Activated T-helper 17 cell treated with anti-CD3 and anti-CD28 coated beads, Interleukin-2, amount 50 U/mL, for 72 hours (primary cell): ENCODE measurements at places on chromosomes 2 and 18. TPM values are rescaled to one million over a fixed set of nuclear protein-coding genes. Genes with fewer than 3 reads are reported as not detected.
A peak's percentile ranks its signal among the peaks of the same experiment; 100 is the strongest.

Gene UNC80
- total RNA-seq: not detected

GRCh38 chr18:75574187-75574586, 146.7 kb upstream of the SMIM21 start:
- no peak for ATAC-seq

Gene SLC4A3
- total RNA-seq: not detected

DNA sequence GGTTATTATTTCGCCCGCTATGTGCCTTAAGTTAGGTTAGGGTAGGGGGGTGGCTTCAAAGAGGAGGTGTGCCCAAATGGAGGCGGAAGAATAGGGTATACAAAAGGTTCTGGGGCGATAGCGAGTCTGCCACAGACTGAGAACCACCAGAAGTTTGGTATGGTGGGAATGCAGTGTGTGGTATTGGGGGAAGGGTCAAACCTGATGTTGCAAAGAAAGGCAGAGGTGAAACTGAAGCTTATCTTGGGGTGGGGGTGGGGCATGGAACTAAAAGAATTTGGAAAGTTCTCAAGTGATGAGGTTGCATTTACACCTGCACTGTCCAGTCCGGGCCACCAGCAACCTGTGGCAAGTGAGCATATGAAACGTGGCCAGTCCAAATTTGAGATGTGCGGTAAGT, 11.8 kb upstream of the CCBE1 start:
- no peak for ATAC-seq

DNA sequence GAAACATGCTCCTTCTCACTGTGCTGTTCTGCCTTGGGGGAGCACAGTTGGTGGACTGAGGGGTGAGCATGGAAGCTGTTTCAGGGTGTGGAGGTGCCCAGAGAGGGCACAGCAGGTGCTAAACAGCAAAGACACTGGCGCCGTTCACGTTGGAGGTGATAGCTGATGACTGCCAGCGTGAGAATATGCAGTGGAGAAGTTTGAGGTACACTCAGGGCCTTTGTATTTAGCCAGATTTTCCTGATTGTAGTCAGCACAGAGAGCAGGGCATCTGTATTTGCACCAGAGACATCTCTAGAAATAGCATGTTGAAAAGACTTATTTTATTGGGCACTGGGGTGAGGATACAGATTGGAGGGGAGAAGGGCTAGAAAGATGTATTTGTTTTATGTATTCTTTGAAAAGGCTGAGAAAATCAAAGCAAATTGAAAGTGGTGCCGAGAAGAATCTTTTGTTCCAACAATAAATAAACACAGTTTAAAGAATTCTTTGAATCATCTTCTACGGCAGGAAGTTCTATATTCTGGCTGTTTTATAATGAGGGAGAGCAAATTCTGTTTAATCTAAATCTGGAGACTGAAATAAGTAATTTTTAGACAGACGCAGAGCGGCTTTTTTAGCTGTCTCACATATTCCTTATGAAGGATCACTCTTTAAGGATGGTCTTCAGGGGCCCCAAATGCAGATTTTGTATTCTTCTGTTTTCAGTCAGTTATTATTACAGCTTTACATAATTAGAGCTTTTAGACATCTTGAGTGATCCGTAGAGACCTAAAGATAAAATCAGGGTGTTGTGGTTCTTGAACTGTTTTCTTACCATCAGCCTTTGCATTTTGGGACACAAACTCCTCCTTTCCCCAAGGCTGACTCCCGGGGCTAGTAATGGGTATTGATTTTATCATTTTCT, 7.1 kb downstream of the ZNF532 start:
- no peak for ATAC-seq

DNA sequence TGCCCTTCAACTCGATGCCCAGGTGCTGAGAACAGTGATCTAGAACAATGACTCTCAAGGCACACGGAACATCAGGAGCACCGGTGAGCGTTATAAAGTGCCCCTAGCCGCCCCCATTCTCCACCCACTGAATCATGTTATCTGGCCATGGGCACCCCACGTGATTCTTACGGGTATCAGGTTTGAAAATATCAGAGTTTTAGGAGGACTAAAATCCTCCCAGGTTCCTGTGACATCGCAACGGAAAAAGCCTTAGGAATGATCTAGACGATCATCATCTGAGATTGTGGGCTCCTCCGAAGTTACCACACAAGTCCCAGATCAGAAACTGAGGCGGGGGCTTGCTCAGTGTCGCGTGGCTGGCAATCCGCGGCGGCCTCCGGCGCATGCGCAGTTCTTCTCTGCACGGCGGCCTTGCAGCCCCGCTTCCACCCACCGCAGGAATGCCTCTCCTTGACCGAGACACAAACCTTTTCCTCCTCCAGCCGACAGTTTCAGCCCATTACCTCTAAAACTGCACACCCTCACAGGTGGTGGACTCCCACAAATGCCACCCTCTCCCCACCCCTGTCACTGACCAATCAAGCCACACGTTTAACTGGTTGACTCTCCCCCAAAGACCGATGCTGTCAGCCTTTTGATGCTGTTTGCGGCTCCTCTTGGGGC, 5.8 kb upstream of the MRPL33 start:
- peak; percentile 77 for ATAC-seq

- ATAC-seq: no peak
These were observed 695.6 kb downstream of the TSN start for GRCh38 chr2:122451040-122451439.

DNA sequence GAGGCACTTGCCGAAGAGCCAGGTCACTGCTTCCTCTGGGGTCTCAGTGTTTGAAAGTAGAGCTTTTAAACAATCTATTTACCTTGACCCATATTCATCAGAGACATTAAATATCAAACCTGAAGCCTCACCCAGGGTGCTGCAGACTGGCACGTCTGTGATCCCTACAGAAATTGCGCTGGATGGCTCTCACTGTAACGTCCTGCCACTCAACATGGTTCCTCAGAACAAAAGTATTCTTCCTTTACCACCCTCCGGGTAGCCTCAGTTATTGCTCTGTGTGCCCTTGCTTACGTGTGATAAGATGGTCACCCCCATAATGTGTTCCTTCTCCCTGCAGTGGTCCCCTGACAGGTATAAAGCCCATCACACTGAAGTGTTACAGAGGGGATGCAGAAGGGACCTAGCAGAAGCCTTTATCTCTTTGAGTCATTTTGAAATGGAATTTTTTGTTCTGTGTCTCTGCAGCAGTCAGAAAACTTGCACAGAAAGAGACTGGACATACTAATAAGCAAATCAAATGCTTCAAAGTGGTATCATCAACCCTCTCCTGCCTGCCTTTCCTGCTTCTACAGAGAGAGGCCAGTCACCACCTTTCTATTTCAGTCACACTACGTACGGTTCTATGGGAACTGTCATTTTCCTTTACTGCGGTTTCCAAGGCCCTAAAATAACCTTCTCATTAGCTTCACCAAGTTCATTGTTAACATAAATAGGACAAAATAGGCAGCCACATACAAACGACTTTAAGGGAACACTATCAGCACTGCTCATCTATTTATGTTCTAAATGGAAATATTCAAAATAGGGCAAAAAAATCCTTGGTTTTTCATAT, 86.8 kb downstream of the METTL8 start:
- ATAC-seq: peak; percentile 88

DNA sequence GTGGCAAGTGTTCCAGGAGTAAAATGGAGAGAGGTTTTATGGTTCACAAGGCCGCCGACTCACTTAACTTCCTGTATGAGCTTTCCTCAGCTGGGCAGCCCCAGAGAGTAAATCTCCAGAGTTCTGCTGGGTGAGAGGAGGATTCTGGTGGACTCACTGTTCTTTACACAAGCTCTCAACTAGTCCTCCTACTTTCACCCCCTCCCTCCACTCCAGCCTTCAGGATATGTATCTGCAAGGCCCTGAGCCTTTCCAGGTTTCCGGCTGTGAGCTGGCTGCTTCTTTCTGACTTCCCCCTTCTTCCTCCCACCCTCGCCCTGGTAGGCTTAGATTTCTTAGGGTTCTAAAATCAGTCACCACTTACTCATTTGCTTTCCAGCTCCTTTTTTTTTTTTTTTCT, 34.0 kb downstream of the EML6 start:
- ATAC-seq: peak; percentile 44

Gene RGPD4
- not detected for total RNA-seq

DNA sequence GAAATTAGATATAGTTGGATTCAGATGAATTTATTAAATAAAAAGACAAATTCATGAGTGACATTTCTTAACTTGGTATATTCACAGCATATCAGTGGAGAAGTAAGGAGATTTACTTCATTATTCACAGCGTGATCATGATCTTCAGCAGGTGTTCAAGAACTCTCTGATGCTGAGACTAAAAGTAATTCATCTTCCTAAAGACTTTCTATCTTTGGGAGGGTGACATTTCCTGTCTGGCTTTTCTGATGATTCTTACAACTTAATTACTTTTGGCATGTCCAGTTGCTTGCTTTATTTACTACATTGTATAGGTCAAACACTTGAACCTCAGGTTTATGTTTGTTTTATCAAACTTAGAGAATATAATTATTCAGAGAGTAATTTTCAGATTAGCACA, 224.6 kb downstream of the PLCL1 start:
- no peak for ATAC-seq

Gene TRABD2A
- 28.6 TPM for total RNA-seq

- no peak for ATAC-seq
These were observed 37.7 kb downstream of the PIK3C3 start for GRCh38 chr18:41992703-41993102.

GRCh38 chr2:27806311-27807059, 35.0 kb downstream of the MRPL33 start:
- ATAC-seq: no peak

- peak; percentile 88 for ATAC-seq
These were observed 14.1 kb upstream of the CNNM3 start for GRCh38 chr2:96801786-96802595.

DNA sequence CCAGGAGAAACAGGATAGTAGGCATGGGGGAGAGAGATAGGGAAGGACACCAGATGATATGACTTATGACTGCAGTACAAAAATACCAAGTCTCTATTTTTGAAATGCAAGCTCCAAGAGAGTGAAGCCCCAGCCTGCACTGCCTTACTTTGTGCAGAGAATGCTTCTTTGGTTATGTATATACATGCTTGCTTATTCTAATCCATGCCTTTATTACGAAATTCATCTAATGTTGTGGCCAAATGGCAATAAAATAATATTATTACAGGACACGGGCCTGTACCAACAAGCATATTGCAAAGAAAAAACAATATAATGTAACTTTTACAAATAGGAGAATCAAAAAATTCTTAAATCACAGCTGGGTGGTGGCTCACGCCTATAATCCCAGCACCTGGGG, 110.8 kb downstream of the BCL11A start:
- ATAC-seq: no peak

- ATAC-seq: no peak
These were observed 36.0 kb downstream of the SLC14A2 start for GRCh38 chr18:45651275-45651674.

DNA sequence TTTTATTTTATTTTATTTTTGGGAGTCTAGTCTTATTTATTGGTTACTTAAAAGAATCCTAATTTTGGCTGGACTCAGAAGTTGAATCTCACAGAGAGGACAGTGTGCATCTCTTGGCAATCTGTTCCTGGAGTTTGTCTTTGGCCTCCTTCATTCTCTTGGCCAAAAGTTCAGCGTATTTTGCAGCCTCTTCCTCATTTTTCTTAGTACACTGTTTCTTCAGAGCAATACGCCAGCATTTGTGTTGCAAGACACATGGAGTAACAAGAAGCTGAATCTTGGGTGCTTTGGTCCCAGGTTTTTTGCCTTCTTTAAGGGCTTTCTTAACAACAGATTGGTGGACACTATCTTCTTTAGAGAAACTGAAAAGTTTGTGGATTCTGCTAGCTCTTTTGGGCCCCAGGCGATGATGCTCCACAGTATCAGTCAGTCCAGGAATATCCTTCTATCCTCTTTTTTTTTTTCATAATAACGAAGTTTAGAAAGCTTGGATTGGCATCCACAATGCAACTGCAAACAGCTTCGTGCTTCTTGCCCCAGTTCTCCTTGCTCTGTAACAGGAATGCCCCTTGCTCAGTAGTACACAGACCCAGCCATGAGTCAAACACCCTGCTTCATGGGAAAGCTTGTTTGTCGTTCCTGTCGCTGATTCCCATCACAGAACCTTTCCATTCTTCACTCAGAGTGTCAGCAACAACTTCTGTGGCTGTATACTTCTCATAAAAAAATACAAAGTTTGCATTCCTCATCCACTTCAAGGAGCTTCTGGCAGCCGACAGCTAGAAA, 34.8 kb upstream of the RFX8 start:
- ATAC-seq: no peak

Gene TNFAIP6
- not detected for total RNA-seq

Gene FOXI3
- total RNA-seq: not detected

DNA sequence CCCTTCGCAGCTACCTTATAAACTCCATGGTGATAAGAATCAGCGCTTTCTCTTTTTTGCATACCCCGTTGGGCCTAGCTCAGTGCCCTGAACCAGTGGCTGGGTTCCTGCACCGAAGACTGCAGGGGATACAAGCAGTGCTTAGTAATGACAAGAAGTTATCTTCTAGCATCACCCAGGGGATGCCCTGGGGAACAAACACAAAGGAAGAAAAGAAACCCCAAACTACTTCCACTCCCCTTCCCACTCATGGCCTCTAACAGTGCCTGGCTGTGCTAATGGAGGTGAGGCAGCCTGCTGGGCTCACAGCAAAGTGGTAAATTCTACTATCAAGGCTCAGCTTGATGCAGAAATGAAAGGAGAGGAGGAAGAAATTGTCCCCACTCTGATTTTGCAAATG, 314.7 kb downstream of the TXNL1 start:
- ATAC-seq: no peak

GRCh38 chr2:221285148-221285547, 287.0 kb downstream of the EPHA4 start:
- no peak for ATAC-seq

Gene TEX44
- total RNA-seq: not detected

GRCh38 chr2:196171946-196172345, 568 bp upstream of the STK17B start:
- ATAC-seq: peak; percentile 0

Gene TMEM247
- not detected for total RNA-seq

Gene RUFY4
- total RNA-seq: 2.4 TPM
